ENCODE measurements at places on chromosomes 3 and 15.

- peak; percentile 69 for DNase-seq
Measured at GRCh38 chr3:24254649-24255048, 240.0 kb downstream of the THRB start.

- DNase-seq = no peak
Measured at GRCh38 chr15:30870681-30871080, 33.0 kb upstream of the FAN1 start.

GRCh38 chr3:153070511-153070868 is 91.5 kb upstream of the RAP2B start:
- DNase-seq = no peak

DNA sequence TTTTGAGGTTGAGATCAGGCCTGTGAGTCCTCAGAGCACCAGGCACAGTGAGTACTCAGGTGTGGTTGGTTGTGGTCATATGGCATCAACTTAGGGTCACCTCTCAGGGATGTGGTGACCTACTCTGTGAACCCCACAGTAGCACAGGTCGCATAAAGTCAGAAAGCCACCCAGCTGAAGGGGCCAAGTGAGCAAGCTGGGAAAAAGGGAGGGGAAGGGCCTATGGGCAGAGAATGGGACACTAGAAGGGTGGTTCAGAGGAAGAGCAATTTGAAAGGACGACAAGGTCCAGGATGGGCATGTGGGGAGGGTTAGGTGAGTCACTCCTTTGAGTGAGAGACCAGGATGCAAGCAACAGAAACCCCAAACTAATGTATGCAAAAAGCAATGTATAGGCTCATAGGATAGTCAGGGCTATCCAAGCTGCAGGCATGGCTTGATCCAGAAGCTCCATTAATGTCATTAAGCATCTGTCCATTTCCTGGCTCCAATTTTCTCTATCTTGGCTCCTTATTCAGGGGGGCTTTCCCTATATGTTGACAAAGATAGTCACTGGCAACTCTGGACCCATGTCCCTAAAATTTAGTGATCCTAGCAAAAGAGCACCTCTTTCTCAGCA is 33.5 kb downstream of the HMCES start:
- DNase-seq = peak; percentile 37

GRCh38 chr15:35834216-35834830 is 288.4 kb upstream of the DPH6 start:
- DNase-seq = no peak

GRCh38 chr3:55160241-55160983 is 232.6 kb upstream of the LRTM1 start:
- DNase-seq = peak; percentile 94

DNA sequence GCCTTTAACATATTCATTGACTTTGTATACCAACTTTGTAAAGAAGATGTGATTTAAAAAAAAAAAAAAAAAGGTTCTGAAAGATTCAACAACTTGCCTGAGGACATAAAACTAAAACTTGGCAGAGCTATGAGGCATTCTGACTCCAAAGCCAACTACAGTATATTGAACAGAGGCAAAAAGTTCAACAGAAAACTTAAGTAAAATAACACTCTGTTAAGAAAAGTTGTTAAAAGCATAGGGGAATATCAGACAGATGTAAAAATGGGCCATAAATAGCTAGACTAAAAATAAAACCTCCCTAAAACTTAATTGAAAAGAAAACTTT is 23.4 kb downstream of the GOLIM4 start:
- DNase-seq = no peak
